ENCODE measurements at places on chromosomes 7 and 10. TPM values are rescaled to one million over a fixed set of nuclear protein-coding genes. Genes with fewer than 3 reads are reported as not detected.

DNA sequence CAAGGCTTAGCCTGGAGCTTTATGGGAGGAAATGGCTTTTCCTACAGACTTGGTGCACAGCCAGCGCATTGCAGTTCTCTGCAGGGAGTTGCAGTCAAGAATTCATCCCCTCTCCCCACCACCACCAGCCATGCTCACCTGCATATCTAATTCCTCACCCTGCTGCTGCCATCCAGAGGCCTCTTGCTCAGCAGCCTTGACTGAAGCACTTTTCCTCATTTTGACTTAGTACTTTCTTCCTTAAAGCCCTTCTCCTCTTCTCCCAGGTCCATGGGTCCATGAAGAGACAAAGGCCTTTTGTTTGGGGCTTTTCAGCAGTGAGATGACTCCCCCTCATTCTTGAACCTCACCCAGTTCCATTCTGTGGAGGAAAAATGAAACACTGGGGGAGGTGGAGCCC, 39.7 kb upstream of the GPR141 start:
- no peak for DNase-seq

- DNase-seq: no peak
Observed at GRCh38 chr10:70657041-70657440, 15.3 kb upstream of the ADAMTS14 start.

GRCh38 chr10:120606051-120606764, 149.2 kb downstream of the PLPP4 start:
- DNase-seq: no peak

DNA sequence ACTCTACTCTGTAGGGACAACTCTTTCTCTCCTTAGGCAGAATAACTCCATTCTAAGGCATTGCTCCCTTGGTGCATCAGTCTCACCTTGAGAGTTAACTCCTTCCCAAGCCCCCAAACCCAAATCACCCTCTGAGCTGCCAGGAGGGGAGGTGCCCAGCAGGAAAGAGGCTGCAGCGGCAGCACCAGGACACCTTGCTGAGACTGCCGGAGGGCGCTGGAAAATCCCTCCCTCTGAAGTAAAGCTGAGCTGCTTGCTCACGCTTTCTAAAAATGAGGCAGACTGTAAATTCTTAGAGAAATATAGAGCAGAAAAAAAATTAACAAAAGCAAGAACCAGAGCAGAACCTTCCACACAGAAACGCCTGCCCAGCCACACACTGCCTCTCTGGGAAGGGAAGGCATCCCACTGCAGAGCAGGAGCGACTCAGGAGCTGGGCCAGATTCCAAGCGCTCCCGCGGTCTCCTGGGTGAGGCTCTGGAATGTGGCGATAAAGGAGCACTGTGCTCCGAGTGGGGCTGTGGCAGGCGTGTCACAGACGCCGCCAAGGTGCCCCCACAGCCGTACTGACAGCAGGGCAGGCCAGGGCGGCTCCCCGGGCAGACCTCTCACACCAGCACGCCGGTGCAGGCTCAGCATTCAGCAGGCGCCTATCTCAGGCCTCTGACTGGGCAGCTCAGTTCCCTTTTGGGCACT, 202.1 kb downstream of the TNS3 start:
- DNase-seq: peak; percentile 79

DNA sequence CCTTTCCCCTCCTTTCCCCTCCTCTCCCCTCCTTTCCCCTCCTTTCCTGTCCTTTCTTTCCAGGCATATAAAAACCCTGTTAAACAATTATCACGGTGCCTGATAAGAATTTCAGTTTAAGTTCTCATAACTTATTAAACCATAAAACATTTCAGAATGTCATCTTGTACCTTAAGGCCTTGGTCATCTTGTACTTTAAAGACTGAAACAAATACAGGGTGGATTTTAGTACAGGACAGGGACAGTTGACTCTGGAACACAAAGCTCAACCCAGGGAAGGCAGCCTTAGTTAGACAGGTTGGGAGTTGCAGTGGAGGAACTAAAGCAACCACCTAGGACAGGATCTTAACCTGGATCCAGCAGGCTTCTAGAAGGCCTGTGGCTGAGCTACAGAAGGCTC, 1.2 kb downstream of the AGR3 start:
- no peak for DNase-seq

DNA sequence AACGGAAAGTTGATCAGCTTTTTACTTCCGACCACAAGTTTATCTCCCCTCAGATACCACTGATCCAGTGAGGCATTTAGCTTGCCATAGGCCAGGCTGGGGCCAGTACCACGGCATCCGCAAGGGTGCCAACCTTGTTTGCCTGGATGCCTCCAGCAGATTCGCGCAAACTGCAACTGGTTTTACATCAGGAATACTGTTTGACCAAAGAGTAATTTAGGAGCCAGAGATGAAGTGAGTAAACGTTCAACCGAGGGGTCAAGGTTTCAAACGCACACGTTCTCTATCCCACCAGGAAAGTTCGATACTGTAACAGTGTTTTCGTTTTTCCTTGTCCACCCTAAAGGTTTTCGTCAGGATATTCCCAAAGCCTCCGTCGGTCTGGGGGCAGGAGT, 266 bp upstream of the MDFIC start:
- peak; percentile 11 for DNase-seq

GRCh38 chr10:8278099-8278498, 223.6 kb downstream of the GATA3 start:
- DNase-seq: no peak

GRCh38 chr7:84177758-84178412, 16.7 kb downstream of the SEMA3A start:
- DNase-seq: no peak

DNA sequence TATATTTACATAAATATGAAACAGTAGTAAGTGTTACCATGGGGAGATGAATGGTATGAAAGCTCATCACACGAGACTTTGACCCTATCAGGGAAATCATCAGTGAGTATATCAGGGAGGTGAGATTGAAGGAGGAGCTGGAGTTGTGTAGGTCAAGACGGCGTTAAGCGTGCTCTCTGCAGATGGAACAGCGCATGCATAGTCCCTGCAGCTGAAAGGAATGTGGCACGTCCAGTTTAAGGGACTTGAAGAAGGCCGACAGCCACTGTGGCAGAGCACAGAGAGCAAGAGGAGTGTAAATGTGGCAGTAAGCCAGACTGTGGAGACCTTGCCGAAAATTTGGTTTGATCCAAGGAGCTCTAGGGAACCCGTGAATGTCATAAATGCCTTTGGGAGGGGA, 38.9 kb downstream of the POU6F2 start:
- DNase-seq: no peak

- no peak for DNase-seq
Observed at GRCh38 chr10:5268743-5269142, 72.1 kb downstream of the AKR1C4 start.

PDAP1 gene
- total RNA-seq: 97.9 TPM

FAM25A gene
- not detected for total RNA-seq

IL2RA gene
- 0.32 TPM for total RNA-seq

PRSS37 gene
- not detected for total RNA-seq

ZNF32 gene
- total RNA-seq: 42.9 TPM
